Activated naive CD8-positive, alpha-beta T cell treated with anti-CD3 and anti-CD28 coated beads for 36 hours (primary cell): ENCODE measurements at places on chromosomes 13 and 19. TPM values are rescaled to one million over a fixed set of nuclear protein-coding genes. Genes with fewer than 3 reads are reported as not detected.
A peak's percentile ranks its signal among the peaks of the same experiment; 100 is the strongest.

- DNase-seq = no peak
Observed at GRCh38 chr13:39363382-39363772, 239.6 kb downstream of the LHFPL6 start.

DNA sequence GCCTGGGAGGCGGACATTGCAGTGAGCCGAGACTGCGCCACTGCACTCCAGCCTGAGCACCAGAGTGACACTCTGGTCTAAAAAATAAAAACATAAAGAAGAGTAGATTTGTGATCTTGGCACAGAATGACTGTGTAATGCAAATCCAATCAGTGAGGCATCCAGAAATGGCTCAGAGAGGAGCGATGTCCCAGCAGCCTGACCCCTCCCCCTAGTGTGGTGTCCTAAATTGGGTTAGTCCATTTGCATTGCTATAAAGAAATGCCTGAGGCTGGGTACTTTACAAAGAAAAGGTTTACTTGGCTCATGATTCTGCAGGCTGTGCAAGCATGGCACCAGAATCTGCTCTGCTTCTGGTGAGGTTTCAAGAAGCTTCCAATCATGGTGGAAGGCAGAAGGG lies 59.1 kb upstream of the ZNF30 start:
- no peak for DNase-seq

GRCh38 chr19:51652266-51652665 lies 5.6 kb upstream of the SIGLEC14 start:
- DNase-seq = no peak

- DNase-seq = no peak
Observed at GRCh38 chr13:88086577-88086976, 415.4 kb downstream of the SLITRK5 start.

DNA sequence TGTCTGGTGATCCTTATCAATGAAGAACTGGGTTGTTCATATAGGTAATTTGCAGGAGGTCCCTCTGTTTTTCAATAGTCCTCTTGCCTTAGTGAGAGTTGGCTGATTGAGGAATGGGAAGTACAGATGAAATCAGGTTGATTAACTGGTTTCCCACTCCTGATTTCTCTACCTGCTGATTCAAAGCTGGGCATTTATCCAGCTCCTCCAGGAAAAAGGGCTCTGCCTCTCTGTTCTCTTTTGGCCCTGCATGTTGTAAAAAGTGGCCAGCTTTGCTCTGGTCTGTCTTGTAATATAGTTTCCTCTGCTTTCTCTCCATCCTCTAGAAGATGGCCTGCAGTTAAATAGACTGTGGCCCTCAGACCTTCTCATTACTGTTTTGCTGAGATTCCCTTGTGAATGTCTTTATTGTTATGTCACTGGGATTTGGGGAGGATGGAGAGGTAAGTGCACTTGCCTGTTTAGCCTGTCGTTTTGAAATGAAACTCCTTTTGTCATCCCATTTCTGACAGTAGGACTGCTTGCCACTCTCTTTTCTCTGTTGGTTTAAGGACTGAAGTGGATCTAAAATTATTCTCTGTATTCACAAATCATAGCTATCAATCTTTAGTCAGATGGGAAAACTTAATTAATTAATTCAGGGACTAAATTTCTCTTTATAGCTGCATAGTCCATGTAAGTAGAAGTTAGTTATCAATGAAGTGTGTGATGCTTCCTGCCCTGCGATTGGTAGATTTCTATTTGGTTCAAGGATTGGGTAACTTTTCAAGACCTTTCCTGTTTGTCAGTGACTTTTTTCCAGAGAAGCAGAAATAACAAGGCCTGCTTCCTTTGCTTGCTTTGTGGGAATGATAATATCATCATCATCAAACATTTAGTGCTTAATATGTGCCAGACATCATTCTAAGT lies 28.5 kb downstream of the GARRE1 start:
- DNase-seq = no peak

DNA sequence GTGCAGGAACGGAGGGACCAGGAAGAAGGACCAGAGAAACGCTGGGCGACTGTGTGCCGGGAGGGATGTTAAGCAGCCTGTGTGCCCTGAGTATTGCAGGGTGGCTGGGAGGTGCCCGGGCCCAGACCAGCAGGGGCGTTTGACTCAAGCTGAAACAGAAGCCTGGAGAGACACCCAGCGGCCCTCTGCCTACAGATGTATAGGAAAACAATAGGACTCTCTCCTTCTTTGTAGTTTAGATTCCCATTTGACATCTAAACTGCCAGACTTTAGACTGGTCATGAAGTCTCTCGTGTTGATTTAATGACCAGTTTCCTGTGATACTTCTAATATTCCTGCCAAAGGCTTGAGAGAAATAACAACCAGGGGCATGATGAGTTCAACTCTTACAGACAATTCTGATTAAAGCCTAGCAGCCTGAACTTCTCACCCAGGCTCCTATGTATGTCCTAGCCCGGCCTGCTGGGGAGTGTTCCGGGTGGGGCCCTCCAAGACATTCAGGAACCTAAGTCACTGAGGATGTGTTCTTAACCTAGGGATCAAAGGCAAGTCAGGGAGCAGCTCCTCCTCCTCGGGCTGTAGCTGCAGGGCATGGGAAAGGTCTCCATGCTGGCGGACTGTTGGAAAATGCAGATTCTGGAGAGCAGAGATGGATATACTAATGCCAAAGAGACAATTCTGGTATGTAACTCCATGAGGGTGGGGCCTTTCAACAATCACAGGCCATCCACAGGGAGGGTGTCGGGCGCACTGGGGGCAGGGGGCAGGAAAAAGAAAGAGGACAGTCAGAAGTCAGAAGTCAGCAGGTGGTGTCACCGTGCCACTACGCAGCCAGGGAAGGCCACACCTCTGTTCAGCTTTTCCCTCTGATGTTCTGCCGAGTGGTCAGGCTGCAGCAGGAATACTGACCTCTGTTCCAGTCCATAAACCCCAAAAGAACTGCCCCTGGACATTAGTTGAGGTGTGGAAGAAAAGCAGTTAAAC lies 131.8 kb downstream of the STARD13 start:
- DNase-seq = no peak

GRCh38 chr19:10018786-10019185 lies 5.5 kb downstream of the RDH8 start:
- no peak for DNase-seq

GRCh38 chr13:65929436-65929835 lies 1300.7 kb downstream of the PCDH9 start:
- no peak for DNase-seq

- no peak for DNase-seq
Observed at GRCh38 chr19:8397271-8397670, 7.1 kb downstream of the RAB11B start.

DNA sequence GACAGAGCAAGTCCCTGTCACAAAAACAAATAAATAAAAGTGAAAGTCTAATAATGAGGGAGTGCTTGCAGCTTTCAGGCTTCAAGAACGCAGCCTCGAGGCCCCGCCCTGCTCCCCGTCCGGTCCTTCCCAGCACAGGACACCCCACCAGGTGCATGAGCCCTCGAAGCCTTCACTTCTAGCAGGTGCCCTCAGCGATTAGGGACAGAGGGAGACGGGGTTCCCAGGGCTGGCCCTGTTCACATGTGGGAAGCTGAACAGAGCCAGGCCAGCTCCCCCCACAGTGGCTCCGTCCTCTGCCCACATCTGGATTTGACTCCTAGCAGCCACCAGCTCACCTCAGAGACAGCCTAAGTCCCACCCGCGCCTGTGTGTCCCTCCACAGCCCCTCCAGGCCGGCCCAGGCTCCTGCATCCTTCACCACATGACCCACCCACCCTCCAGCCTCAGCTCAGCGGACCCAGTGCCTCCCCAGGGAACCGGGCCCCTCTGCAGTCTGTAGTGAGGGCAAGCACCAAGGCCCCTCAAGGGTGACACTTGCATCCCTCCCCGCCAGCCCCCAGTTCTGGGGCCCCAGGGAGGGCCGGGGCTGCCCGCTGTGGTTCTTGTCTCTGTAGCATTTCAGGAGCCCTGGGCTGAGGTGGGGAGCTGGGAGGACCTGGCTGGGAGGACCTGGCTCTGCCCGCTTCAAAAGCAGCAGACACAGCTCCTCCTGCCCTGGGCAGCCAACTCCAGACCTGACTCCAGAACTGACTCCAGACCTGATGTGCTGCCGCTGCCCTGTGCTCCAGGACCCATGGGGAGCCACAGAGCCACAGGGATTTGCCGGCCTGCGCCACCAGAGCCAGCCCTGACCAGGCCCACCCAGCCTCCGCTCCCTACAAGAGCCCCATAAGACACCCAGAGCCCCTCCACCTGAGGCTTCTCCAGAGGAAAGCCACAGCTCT lies 27.2 kb downstream of the GPX4 start:
- peak; percentile 51 for DNase-seq

DNA sequence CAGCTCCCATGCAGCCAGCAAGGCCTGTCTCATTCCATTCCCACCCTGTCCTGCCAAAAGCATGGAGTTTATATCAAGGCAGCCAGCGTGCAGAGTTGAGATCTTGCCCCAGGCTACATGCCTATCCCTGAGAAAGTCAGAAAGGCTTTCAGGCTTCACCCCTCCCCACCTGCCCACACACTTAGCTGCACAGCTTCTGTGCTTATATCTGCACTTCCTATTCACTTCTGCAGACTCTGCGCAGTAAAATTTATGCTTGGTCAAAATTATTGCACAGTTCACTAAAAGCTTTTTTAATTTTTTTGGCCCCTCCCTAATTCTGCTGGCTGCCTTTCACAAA lies 12.5 kb upstream of the ZNF675 start:
- DNase-seq = no peak

GRCh38 chr19:30669329-30670010 lies 297.3 kb downstream of the ZNF536 start:
- peak; percentile 32 for DNase-seq

GRCh38 chr19:55341171-55341588 lies 1.5 kb downstream of the KMT5C start:
- DNase-seq = peak; percentile 76

GRCh38 chr19:34363094-34363493 lies 1.9 kb upstream of the GPI start:
- no peak for DNase-seq

DNA sequence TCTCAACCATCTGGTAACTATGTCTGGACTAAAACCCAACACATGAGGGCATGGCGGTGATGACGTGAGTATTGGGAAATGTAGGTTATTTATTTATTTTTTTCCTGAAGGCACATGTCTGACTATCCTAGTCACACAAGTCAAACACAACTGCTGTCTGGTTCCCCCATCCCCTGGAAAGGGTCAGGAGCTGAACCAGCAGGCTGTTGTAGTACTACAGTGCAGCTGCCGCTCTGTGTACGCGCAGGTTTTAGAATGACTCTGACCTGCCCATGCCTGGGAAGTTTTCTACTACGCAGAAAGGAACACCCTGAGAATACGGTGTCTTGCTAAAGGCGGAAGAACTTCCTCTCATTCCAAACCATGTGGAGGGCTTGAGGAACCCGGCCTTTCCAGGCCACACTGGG lies 1.2 kb downstream of the SLC7A1 start:
- DNase-seq = peak; percentile 43

- DNase-seq = no peak
Observed at GRCh38 chr13:40666933-40667621, 636 bp upstream of the FOXO1 start.

DNA sequence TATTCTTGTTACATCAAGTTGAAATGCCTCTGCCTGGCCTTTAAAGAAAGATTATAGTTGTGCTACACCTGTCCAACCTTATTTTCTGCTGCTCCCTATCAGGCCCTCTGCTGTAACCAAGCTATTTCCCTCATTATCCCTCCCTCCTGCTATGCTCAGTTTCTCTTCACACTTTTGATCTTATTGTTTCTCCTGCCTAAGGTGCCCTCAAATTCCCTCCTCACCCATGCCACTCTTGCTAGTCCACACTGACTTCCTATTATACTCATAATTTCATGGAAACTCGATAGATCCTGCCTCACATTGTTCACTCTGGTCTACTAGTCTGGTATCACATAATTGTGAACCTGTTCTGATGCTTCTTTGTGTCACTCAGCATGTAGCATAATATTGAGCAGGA lies 19.4 kb upstream of the ESD start:
- no peak for DNase-seq

Gene ZNF524
- total RNA-seq = 11.5 TPM

Gene ZNF888
- total RNA-seq = 5.1 TPM

Gene PRKCG
- total RNA-seq = not detected
